ENCODE measurements at places on chromosomes 13 and 19.

- DNase-seq, result no peak
Observed at GRCh38 chr13:54965881-54966280, 1937.3 kb downstream of the OLFM4 start.

DNA sequence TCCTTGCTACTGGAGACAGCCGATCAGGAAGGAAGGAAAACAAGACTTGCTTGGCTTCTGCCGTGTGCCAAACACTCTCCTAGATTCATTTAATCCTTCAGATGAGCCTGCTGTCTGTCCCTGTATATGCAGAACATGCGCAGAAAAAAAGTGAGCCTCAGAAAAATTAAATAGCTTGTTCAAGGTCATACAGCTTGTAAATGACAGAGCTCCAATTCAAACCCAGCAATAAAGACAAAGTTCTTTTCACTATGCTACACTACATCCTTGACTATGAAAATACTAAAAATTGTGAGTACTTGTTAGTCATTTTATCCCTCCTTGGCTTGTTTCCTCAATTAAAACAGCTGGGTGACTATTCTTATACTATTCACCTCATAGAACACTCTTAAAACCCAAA lies 121.4 kb downstream of the KCNRG start:
- no peak for DNase-seq

DNA sequence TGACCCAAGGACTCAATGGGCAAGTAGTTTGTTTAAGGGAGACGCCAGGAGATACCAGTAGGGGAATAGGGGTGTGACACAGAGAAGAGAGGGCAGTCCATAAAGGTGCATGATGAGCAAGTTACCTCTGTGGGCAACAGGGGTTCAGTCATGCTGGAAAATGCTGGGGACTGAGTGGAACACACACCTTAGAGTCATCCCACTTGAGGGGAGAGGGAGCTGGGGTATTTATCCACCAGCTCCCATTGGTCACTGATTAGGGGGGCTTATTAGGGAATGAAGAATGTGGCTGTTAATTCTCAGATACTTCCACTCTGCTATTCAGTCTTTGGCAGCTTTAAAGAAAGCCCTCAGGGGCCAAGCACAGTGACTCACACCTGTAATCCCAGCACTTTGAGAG lies 67.5 kb upstream of the MRI1 start:
- no peak for DNase-seq

DNA sequence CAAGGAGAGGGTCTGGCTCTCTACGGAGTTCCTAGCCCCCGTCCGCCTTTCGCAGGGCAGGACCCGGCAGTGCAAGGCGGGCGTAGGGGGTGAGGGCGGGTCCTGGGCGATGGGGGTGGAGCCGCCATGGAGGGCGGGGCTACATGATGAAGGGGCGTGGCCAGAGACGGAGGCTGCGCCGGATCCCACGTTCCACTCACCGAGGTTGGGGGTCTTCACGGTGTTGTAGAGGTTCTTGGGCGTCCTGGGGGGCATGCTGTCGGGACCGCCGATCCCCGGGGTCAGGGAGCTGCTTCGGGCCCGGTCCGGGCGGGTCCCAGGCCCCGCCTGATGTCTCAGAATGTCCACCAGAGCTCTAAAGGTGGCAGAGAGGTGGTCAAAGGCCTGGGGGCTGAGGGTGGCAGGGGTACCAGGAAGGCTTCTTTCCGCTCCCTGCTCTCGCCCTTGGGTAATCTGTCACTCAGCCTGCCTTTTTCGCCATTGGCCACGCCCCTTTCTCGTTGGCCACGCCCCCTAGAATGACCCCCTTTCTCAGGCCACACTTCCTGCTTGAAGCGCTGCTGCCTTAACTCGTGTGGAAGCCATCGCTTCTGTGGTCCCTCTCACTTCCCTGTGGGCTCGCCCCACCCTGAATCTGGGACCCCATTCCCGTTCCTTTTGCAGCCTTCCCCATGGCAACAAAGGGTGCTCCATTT lies 2.5 kb downstream of the SHISA7 start:
- no peak for DNase-seq

DNA sequence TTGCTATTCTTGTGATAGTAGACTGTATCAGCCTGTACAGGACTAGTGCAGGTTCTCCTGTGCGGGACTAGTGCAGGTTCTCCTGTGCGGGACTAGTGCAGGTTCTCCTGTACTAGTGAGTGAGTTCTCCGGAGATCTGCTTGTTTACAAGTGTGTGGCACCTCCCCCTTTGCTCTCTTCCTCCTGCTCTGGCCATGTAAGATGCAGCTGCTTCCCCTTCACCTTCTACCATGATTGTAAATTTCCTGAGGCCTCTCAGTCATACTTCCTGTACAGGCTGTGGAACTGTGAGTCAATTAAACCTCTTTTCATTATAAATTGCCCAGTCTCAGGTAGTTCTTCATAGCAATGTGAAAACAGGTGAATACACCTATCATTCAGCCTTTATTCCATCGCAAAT lies 289.6 kb downstream of the TEX29 start:
- DNase-seq, result no peak

DNA sequence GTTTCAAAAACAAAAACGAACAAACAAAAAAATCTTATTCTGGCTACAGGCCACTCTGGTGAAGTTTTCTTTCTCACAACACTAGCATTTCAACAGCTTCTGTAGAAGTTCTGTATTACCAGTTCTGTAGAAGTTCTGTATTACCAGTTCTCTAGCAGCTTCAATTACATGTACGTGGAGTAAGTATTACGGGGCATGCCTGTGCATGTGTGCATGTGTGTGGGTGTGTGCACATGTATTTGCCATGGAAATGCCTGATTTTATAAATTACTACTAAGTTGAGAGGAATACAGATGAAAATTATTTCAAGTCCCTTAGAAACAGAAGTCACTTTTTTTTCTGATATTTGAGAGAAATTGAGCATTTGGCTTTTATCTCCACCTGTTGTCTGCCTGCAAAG lies 414.2 kb downstream of the FOXO1 start:
- DNase-seq, result no peak

DNA sequence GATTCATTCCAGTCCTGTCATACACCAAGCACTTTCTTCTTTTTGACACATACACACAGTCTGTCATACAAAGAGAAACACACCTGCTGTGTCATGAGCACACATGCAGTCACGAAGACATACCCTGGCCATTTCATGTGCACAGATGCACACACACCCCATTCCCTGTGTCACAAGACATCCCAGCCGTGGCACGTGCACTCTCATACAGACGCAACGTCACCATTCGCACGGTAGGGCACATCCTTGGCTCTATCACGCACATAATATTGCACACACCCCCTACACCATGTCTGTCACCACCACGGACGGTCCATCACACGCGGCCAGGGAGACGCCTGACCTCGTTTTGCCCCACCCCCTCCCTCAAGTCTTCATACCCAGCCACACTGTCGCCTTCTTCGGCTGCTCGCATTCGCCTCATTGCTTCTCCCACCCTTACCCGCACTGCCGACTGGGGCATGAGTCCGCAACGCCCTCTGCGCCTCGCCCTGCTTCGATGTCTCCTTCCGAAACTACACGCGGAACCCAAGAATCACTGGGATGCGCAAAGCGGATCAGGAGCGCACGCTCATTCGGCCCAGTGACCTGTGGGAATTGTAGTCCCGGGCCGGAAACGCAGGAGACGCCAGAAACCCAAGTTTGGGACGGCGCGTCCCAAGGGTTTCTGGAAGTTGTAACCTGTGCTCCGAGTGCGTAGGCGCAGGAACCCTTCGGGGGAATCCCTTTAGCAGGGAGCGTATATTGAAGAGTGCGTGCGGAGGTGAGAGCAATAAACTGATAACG lies 6.8 kb upstream of the ZNF283 start:
- DNase-seq, result no peak

- DNase-seq, result no peak
Observed at GRCh38 chr13:103471896-103472295, 405.7 kb upstream of the SLC10A2 start.

DNA sequence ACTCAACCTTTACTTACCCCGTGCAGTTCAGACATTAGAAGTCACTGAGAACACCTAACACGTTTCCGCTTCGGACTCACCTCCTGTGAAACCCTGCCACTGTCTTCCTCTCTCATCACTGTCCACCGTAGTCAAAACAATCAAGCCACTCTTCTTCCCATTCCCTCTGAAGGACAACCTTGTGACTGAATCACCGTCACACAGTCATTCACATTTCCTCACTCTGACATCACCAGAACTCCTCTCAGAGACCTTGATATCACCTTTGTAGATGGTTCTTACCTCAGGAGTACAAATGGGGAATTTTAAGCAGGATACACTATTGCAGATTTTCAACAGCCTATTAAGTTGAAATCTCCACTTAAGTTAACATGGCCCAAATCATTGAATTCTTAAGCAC lies 1.3 kb upstream of the KBTBD6 start:
- DNase-seq, result no peak

GRCh38 chr13:96044238-96044637 lies 9.0 kb downstream of the UGGT2 start:
- DNase-seq, result no peak

- DNase-seq, result no peak
Observed at GRCh38 chr19:44731081-44731480, 17.4 kb upstream of the BCL3 start.

DNA sequence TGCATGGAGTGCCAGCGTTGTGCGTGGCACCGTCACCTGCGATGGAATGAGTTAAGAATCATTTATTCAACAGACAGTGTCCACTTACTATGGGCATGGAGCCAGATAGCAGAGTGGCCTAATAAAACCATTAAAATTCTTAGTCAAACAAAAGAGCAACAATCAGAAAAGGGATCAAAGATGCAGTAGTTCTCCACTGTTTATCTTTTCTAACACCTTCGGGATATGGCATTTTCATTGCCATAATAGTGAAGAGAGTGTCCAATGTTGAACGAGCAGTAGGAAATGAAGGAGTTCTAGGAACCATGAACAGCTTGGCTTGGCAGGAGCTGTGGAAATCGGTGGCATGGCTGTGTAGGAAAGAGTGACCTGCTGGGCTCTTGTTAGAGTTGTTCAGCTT lies 2.0 kb downstream of the TNFSF11 start:
- DNase-seq, result peak; percentile 20

- DNase-seq, result no peak
Observed at GRCh38 chr13:94858856-94859255, 146.5 kb upstream of the SOX21 start.

GRCh38 chr19:48363500-48363809 lies 285 bp downstream of the TMEM143 start:
- DNase-seq, result no peak

- DNase-seq, result no peak
Observed at GRCh38 chr19:23665651-23666410, 21.2 kb downstream of the ZNF675 start.
